ENCODE measurements at places on chromosomes 12 and 14.
A peak's percentile ranks its signal among the peaks of the same experiment; 100 is the strongest.

DNA sequence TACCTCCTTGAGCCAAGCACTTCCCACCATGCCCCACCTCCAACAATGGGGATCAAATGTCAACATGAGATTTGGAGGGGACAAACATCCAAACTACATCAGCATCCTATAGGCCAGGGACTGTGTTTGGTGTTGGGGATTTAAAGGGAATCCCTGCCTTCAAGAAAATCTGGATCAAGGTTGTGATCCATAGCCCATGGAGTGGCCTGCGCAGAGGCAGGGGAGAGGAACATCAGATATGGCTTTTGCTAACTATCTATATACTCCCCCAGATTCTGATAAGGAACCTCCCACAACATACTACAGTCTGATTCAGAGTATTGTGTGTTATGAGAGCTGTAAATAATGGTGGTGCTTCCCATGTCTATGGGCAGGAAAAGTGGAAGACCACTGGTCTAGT, 5.1 kb downstream of the KIF5A start:
- H3K4me1 ChIP-seq = peaks cover 23% of the 10 kb centered on the region
- H3K27ac ChIP-seq = no peak overlapping the region
- DNase-seq = no peak
- no peaks in the 10 kb centered on the region for H3K36me3 ChIP-seq
- no peaks in the 10 kb centered on the region for H3K27me3 ChIP-seq
- no peak overlapping the region for H3K4me3 ChIP-seq

DNA sequence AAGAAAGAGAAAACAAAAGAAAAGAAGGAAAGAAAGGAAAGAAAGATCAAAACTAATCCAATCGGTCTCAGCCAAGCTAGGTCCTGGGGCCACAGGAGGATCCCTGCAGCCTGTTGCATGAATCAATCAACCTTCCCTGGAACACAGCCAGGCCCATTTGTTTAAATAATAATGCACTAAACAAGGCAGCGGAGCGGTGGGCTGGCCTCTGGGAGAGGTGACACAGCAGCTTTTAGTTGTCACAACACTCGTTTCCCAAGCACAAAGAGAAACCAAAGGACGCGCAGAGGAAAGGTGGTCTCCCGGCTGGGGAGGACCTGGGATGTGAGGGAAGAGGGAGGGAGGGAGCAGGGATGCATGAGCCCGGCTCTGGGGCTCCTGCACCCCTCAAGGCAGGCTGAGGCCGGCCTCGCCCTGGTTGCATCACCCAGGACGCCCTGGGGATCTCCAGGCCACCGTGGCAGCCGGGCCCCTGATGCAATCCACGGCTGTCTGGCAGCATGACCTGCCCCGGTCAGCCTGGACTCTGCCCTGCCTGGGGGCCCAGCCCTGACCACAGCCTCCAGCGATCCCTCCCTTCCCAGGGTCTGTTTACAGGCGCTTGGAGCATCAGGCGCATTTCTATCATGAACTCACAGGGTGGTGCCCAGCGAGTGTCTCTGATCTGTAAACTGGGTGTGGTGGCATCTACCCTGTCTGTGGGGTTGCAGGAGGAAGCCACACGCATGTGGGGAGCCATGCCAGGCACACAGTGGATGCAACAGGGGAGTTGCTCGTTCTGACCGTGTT, 32.5 kb downstream of the MMP17 start:
- peak overlapping the region; percentile 50 for H3K4me3 ChIP-seq
- peaks cover 19% of the 10 kb centered on the region for H3K27me3 ChIP-seq

DNA sequence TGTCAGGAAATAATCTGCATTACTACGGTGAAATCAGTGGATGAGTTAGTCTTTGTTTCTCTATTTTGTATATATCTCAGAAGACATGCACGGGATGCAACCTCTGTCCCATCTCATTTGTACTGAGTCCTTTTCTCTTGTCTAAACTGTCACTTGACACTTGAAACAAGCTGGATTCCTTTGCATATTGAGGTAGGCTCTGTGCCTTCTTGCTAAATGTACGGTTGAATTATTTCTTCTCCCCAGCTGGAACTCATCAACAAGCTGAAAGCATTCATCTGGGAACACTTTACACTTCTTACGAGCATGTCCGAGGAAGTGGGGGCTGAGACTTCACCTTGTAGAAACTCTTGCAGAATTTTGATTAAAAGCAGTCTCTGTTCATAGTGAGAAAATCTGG, 119.5 kb downstream of the VEZT start:
- no peak overlapping the region for H3K27ac ChIP-seq
- H3K4me3 ChIP-seq = no peak overlapping the region
- no peaks in the 10 kb centered on the region for H3K27me3 ChIP-seq
- H3K4me1 ChIP-seq = peaks cover 10% of the 10 kb centered on the region

- DNase-seq = no peak
- H3K27ac ChIP-seq = no peak overlapping the region
- no peaks in the 10 kb centered on the region for H3K4me1 ChIP-seq
- peaks cover 8% of the 10 kb centered on the region for H3K36me3 ChIP-seq
- H3K4me3 ChIP-seq = no peak overlapping the region
Observed at GRCh38 chr12:27845187-27845586, 65.2 kb upstream of the MANSC4 start.

DNA sequence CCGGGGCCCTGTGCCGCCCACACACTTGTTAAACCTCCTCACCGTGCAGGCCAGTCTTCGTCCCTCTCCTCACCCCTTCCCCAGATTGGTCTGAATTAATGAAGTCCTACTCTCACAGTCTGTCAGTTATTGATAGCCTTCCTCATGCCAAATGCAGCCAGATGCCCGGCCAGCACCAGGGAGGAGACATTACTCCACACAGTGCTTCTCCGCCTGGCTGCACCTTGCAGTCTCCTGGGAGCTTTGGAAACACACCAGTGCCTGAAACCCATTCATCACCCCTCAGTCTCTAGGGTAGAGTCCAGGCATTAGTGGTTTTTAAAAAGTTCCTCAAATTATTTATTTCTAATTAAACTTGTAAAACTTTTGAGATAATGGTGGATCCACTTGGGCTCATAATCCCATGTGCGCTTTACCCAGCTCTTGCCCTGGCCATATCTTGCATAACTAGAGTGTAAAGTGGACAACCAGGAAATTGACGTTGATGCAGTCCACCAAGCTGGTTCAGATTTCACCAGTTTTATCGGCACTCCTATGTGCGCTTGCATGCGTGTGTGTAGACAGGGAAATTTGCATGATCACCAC, 38.2 kb upstream of the TSPAN9 start:
- H3K27me3 ChIP-seq = no peaks in the 10 kb centered on the region
- H3K27ac ChIP-seq = no peak overlapping the region
- no peak for DNase-seq
- no peak overlapping the region for H3K4me3 ChIP-seq
- H3K4me1 ChIP-seq = peaks cover under 1% of the 10 kb centered on the region
- peaks cover 37% of the 10 kb centered on the region for H3K36me3 ChIP-seq

DNA sequence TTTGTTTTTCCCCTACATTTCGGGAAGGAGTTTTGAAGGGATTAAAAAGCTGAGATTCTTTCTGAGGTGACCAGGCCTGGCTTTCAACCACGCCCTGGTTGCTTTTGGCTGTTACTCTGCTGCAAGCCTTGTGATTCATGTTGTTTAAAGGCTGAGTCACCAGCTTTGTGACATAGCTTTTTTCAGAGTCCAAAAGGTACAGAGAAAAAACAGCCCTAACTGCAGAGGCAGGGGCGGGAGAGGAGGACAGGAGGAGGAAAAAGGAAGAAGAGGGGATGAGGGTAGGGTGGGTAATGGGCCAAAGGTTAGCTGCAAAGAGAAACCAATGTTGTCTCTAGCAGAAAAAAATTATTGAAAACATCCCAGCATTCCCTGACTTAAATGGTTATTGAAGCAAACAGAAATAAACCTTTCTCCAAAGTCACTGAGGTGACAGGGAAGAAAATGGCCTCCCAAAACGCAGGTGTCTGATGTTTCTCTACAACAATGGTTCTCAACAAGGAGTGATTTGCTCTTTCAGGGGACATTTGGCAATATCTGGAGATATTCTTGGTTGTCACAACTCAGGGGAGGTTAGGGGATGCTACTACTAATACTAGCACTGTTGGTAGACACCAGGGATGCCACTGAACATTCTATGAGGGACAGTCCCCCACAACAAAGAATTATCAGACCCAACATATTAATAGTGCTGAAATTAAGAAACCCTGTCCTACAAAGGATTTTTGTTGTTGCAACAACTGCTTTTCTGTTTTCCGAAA, 2.1 kb upstream of the UBC start:
- peaks cover 25% of the 10 kb centered on the region for H3K36me3 ChIP-seq
- peaks cover 78% of the 10 kb centered on the region for H3K4me1 ChIP-seq
- no peak for DNase-seq
- peak overlapping the region; percentile 100 for H3K27ac ChIP-seq
- H3K4me3 ChIP-seq = peak overlapping the region; percentile 82
- H3K27me3 ChIP-seq = no peaks in the 10 kb centered on the region

DNA sequence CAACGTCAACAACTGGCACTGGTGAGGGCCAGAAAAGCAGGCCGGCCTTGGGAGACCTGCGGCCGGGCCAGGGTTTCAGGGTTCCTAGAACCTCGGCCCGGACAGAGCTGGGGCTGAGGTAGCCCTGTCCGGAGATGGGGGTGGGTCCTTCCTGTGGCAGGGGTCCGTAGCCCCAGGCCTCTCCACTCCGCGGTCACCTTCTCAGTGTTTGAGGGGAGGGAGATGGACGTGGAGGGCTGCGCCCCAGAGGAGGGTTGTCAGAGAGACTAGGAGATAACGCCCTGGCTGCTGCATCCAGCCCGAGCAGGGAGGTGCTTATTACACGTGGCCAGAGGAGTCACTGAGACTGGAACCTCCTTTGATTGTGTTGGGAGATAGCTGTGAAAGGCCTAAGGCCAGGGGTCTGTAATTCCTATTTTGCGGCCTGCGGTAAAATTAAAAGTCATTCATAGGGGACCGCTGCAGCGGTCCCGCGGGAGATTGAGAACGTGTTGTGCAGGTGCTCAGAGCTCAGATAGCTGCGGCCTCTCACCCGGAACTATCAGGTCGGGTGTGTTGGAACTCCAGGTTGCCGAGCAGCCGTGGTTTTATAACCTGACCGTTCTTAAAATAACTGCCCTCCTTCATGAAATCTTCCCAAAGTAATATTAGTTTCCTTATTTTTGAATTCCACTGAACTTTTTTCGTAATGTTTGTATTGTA, 507 bp downstream of the AHSA1 start:
- H3K27me3 ChIP-seq = no peaks in the 10 kb centered on the region
- peaks cover 34% of the 10 kb centered on the region for H3K36me3 ChIP-seq
- H3K4me1 ChIP-seq = peaks cover 24% of the 10 kb centered on the region
- H3K27ac ChIP-seq = peak overlapping the region; percentile 33

DNA sequence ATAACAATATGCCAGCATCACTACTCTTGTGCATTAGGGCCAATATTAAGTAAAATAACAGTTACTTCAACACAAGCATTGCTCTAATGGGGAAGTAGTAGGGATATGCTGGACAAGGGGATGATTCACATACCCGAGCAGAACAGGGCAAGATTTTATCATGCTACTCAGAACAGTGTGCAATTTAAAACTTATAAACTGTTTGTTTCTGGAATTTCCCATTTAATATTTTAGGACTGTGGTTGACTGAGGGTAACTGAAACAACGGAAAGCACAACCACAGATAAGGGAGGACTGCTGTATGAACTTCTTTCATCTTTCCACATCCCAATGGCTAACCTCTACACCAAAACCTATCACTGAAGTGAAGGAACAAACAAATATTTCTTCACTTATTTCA, 36.8 kb downstream of the SARNP start:
- DNase-seq = no peak
- H3K4me1 ChIP-seq = no peaks in the 10 kb centered on the region
- H3K4me3 ChIP-seq = no peak overlapping the region
- no peaks in the 10 kb centered on the region for H3K27me3 ChIP-seq
- H3K27ac ChIP-seq = no peak overlapping the region
- peaks cover 65% of the 10 kb centered on the region for H3K36me3 ChIP-seq

GRCh38 chr12:44689587-44689986, 186.5 kb downstream of the NELL2 start:
- peaks cover 20% of the 10 kb centered on the region for H3K36me3 ChIP-seq
- H3K4me1 ChIP-seq = peaks cover 6% of the 10 kb centered on the region
- H3K27ac ChIP-seq = no peak overlapping the region

DNA sequence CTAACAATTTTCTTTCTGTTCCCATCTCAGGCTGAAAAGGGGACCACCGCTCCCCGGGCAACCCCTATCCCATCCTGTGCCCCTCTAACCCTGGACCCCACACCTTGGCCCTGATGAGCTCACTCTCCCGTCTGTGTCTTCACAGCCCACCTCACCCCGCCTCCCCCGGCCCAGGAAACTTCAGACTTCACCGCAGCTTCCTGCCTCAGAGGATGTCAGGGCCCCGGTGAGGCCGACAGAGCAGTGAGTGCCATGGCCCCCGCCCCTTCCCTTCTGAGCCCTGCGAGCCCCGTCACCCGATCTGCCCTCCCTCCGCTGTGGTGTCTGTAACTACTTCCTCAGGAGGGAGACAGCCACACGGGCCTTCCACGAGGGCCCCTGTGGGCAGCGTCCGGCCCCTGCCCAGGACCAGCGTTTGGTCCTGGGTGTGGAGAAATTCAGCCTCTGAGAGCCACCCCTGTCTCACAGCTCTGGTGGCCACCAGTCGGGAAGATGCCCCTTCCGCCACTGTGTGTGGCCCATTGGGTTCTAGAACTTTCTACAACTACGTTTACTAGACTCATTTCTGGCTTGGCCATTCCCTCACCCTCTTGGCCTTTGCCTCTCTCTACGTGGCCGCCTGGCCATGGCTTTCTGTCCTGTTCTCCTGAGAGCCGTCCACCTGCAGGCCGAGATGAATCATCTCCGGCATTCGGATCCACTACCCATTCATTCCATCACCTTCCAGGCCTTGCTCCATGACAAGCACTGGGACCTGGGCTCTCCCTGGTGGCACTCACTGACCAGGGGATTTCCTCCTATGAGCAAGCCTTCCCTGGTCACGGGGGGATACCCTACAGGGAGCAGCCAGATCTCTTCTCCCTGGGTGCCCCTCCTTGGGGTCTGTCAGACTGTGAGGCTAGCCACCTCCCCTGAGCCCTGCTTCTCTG, 3.4 kb downstream of the RHOF start:
- H3K27me3 ChIP-seq = no peaks in the 10 kb centered on the region
- H3K27ac ChIP-seq = peak overlapping the region; percentile 86
- peaks cover 22% of the 10 kb centered on the region for H3K4me1 ChIP-seq
- no peak overlapping the region for H3K4me3 ChIP-seq

DNA sequence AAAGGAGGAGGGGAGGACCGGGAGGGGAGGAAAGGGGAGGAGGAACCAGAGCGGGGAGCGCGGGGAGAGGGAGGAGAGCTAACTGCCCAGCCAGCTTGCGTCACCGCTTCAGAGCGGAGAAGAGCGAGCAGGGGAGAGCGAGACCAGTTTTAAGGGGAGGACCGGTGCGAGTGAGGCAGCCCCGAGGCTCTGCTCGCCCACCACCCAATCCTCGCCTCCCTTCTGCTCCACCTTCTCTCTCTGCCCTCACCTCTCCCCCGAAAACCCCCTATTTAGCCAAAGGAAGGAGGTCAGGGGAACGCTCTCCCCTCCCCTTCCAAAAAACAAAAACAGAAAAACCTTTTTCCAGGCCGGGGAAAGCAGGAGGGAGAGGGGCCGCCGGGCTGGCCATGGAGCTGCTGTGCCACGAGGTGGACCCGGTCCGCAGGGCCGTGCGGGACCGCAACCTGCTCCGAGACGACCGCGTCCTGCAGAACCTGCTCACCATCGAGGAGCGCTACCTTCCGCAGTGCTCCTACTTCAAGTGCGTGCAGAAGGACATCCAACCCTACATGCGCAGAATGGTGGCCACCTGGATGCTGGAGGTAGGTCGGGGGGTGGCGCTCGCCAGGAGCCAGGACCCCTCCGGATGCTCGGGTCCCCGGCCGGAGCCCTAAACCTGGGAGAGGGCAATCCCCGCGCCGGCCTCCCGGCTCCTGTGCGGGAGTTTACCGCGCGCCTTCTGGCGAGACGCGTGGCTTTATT, at the start of gene CCND2:
CCND2 (plus strand) TSS at position 111 of the 744 bp plus-strand sequence; CDS start at position 390, 279 bp downstream.
- peak within 1 kb of the TSS; percentile 91 for H3K4me3 ChIP-seq
- H3K27ac ChIP-seq = peak within 1 kb of the TSS; percentile 96
- DNase-seq = peak; percentile 88
- peaks cover 37% of the 10 kb centered on the region for H3K36me3 ChIP-seq
- peaks cover 9% of the 10 kb centered on the region for H3K27me3 ChIP-seq
- H3K4me1 ChIP-seq = peaks cover 38% of the 10 kb centered on the region

Measured in WTC11 (cell line).